A673 (cell line): ENCODE measurements at places on chromosomes 4 and X.

DNA sequence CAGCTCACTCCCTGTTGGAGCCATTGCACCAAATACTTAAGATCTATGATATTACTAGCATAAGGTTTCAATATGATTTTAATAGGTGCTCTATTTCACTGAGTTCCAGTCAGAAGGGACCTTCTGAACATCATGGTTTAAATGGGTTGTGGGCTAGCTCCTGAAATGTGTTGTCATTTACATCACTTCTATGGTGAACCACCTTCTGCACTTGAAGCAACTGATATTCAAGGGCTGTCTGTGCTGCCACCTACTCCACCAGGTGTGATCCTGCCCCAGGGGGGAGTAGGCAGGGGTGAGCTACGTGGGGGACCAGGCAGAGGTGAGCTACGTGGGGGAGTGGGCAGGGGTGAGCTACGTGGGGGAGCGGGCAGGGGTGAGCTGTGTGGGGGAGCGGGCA lies 35.2 kb downstream of the RNF175 start:
- DNase-seq: no peak
- H3K4me3 ChIP-seq: no peak overlapping the region
- no peaks in the 10 kb centered on the region for H3K36me3 ChIP-seq
- H3K27me3 ChIP-seq: no peaks in the 10 kb centered on the region
- no peaks in the 10 kb centered on the region for H3K4me1 ChIP-seq

DNA sequence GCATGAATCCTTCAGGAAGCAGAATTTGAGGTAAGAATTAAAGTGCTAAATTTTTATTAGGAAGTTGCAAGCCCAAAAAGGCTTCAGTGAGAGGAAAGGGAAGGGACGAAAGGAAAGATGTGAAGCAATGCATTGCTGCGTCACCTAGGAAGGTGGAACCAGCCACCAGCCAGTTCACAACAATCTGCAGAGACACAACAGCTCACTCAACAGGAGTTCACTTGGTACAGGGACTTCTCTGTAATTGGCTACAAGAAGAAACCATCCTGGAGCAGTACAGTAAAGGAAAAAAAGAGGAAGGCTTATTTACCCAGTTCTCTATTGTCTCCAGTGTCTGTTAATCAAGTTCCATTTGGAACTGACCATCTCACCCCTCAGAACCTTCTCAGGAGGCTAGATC lies 157.6 kb downstream of the HNRNPD start:
- no peak overlapping the region for H3K4me3 ChIP-seq
- no peaks in the 10 kb centered on the region for H3K27me3 ChIP-seq
- no peak overlapping the region for H3K27ac ChIP-seq

DNA sequence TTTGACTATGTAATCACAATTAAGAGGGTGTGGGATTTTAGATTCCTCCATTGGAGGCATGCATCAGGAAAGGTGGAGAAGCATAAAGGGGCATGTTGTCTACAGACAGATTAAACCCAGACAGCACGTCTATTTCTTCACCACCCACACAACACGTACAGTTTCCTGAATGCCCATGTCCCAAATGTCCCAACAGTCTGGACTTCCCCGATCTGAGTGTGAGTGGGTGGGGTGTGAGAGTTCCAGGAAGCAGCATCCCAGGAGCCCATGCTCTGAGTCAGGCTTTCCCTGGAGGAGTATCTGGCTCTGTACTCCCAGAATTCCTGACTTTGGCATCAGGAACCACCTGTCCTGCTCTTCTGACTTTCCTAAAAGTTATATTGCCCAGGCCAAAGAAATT lies 30.8 kb upstream of the NDP start:
- no peaks in the 10 kb centered on the region for H3K4me1 ChIP-seq
- no peaks in the 10 kb centered on the region for H3K36me3 ChIP-seq
- H3K27me3 ChIP-seq: peaks cover 11% of the 10 kb centered on the region
- no peak overlapping the region for H3K4me3 ChIP-seq
- DNase-seq: no peak

- no peak overlapping the region for H3K27ac ChIP-seq
- no peaks in the 10 kb centered on the region for H3K36me3 ChIP-seq
Observed at GRCh38 chr4:114811564-114812301, 213.1 kb downstream of the UGT8 start.

- no peaks in the 10 kb centered on the region for H3K27me3 ChIP-seq
- DNase-seq: no peak
- H3K36me3 ChIP-seq: no peaks in the 10 kb centered on the region
- H3K4me1 ChIP-seq: no peaks in the 10 kb centered on the region
Observed at GRCh38 chr4:120198411-120198810, 131.8 kb upstream of the MAD2L1 start.

- peaks cover 16% of the 10 kb centered on the region for H3K4me1 ChIP-seq
- H3K27ac ChIP-seq: no peak overlapping the region
- peak overlapping the region; percentile 1 for H3K4me3 ChIP-seq
- DNase-seq: peak; percentile 83
Observed at GRCh38 chr4:150782311-150782710, 200.4 kb downstream of the MAB21L2 start.

GRCh38 chr4:56986952-56987351 lies 8.3 kb downstream of the POLR2B start:
- no peaks in the 10 kb centered on the region for H3K4me1 ChIP-seq
- H3K4me3 ChIP-seq: no peak overlapping the region
- H3K27me3 ChIP-seq: no peaks in the 10 kb centered on the region

DNA sequence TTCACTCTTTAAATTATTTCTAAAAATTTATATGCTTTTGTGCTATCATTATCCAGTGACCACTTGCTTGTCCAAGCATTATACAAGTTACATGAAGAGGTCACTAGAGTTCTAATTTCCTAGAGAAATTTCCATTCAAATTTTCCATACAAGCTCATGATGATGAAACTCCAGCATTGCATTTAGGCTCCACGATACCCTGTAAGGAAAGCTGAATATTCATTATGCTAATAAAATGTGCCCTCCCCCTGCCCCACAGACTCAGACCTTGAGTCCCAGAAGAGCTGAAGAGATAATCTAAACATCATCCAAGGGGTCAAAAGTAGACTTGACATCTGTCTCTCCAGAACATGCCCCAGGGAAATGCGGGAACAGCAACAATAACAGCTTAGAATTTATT lies 19.6 kb upstream of the FAM156A start:
- no peak overlapping the region for H3K27ac ChIP-seq
- DNase-seq: no peak
- H3K4me1 ChIP-seq: no peaks in the 10 kb centered on the region

DNA sequence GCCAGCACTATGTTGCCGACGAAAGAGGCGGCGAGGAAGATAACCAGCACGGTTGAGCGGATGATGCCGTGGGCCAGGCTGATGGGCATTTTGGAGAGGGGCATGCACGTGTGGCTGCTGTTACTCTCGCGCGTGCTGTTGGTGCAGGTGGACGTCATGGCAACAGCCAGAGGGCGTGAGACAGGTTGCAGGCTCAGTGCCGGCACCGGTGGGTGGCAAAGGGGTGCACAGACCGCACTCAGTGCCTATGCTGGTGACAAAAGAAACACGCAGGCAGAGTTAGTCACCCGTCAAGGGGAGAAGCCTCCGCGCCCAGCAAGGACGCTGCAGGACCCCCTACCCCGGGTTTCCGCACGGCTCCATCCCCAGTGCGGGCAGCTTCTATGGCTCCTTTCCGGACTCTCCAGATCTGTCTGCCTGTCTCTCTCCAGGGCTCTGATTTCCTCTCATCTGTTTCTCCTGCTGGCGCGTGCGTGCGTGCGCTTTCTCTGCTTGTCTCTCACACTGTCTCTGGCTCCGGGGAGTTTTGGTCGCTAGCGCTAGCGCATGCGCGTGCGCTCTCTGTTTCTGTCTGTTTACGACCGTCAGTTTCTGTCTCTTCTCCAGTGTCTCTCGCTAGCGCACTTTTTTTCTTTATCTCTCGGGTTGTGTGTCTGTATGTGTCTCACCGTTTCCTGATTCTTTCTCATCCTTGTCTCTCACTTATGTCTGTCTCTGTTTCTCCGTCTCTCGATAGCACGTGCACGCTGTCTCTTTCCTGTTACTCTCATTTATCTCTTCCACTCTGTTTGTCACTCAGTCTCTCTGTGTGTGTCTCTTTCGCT lies 2.1 kb downstream of the GPR101 start:
- peaks cover 5% of the 10 kb centered on the region for H3K4me1 ChIP-seq
- H3K4me3 ChIP-seq: peak overlapping the region; percentile 35
- peaks cover 77% of the 10 kb centered on the region for H3K27me3 ChIP-seq

- H3K27ac ChIP-seq: no peak overlapping the region
- no peaks in the 10 kb centered on the region for H3K27me3 ChIP-seq
- no peak overlapping the region for H3K4me3 ChIP-seq
- DNase-seq: no peak
- H3K36me3 ChIP-seq: no peaks in the 10 kb centered on the region
- H3K4me1 ChIP-seq: no peaks in the 10 kb centered on the region
Observed at GRCh38 chr4:168259096-168259495, 59.5 kb downstream of the DDX60 start.

DNA sequence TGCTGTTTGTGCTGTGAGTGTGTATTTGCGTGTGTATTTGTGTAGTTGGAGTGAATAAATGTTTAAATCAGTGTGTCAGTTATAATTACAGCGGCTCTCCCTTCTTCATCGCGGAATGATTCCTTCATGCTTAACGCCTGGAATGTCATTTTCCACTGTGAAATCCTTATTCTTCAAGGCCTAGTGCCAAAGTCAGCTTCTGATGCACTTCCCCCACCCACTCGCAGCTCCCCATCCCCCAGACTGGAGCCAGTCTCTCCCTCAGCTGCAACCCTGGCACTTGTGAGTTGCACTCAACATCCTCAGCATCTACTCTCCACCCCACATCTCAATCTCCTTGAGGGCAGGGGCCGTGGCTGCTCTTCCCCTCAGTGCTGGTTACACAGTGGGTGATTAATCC lies 583.0 kb downstream of the BCOR start:
- peaks cover 4% of the 10 kb centered on the region for H3K4me1 ChIP-seq
- no peak overlapping the region for H3K27ac ChIP-seq
- no peak overlapping the region for H3K4me3 ChIP-seq

DNA sequence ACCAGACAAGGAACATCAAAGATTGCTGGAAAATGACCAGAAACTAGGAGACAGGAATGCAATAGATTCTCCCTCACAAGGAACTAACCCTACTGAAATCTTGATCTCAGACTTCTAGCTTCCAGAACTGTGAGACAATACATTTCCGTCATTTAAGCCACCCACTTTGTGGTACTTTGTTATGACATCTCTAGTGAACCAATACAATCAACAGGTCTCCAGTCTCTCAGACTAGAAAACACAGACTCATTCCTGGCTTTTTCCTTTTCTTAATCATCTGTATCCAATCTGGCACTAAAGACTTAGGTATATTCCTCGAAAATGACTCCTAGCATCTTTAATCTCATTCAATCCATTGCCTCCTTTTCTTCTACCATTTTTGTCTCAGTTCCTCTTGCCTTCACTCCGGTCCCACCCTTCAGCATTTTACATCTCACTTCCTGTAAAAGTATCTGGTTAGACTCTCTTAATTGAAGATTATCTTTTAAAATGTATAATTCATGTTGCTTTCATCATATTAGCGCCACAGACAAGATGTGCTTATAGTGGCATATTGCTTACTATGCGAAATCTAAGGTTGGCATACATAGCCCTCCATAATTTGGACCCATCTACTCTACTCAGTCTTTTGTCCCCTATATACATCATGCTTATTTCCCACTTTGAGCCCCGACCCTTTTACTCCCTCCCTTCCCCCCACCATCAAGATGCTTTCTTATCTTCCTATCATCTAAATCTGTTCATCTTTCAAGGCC lies 250.0 kb downstream of the ENOX2 start:
- no peak overlapping the region for H3K4me3 ChIP-seq
- no peak for DNase-seq
- H3K27ac ChIP-seq: no peak overlapping the region
- no peaks in the 10 kb centered on the region for H3K27me3 ChIP-seq
- no peaks in the 10 kb centered on the region for H3K36me3 ChIP-seq
- H3K4me1 ChIP-seq: no peaks in the 10 kb centered on the region

- no peak overlapping the region for H3K27ac ChIP-seq
- no peak for DNase-seq
- no peaks in the 10 kb centered on the region for H3K36me3 ChIP-seq
- no peaks in the 10 kb centered on the region for H3K27me3 ChIP-seq
- H3K4me1 ChIP-seq: no peaks in the 10 kb centered on the region
Observed at GRCh38 chrX:94908171-94908570, 1234.2 kb downstream of the FAM133A start.

DNA sequence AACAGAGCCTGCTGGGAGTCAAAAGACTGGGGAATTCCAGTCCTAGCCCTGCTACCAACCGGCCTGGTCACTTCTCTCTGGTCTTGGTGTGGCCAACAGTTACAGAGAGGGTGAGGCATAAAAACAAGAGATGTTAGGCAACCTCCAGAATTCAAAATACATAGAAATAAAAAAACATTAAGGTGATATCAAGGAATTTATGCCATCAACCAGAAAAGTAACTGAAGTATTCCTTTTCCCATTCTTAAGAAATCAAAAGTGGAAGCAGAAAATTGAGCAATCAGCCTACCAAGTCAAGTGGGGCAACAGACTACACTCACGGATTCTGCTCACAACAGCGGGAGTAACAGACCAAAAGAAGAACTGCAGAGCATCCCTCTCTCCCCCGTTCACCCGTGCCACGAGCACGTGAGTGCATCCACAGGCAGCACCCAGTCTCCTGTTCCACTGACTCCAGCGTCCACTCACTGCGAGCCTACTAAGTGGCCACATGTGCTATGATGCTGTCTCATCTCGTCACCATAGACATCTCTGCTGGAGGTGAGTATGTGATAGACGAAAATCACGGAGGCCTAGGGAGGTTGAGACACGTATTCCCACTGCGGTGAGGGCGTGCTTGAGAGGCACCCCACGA lies 29.3 kb downstream of the AFAP1 start:
- H3K36me3 ChIP-seq: no peaks in the 10 kb centered on the region
- peak overlapping the region; percentile 39 for H3K27ac ChIP-seq
- no peak for DNase-seq
- H3K4me3 ChIP-seq: no peak overlapping the region

- H3K4me1 ChIP-seq: no peaks in the 10 kb centered on the region
- H3K4me3 ChIP-seq: no peak overlapping the region
- DNase-seq: no peak
Observed at GRCh38 chr4:185896817-185897488, 85.0 kb upstream of the SORBS2 start.

DNA sequence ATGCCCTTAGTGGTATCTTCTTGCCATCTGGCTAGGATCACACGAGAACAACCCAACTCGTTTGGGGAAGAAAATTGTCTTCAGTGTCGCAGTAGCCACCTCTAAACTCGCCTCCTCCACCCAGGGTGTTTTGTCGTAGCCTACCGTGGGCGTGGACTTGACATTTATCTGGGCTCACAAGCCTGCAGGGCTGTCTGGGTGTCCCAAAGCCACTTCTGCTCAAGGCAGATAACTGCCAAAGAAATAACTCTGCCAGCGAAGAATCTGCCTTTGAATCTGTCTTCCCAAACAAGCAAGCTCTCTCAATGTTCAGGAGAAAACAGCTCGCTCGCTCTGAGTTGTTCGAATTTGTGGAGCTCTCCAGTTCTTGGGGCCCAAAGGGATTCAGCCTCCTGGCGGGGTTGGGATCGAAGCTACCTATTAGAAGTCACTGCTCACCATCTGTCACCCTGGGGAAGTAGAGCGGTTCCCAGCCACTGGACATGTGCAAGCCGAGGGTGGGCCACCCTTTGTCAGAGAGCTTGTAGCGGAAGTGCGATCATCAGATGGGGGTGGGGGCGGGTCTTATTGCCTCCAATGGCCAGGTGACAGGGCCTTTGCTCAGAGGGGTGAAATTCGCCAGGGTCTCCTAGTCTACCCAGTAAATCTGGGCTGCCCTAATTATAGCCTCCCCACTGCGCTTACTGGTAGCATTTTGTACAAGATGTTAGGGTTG lies 14.8 kb downstream of the BLOC1S4 start:
- no peaks in the 10 kb centered on the region for H3K27me3 ChIP-seq
- H3K4me1 ChIP-seq: peaks cover 12% of the 10 kb centered on the region
- H3K27ac ChIP-seq: no peak overlapping the region
- no peak overlapping the region for H3K4me3 ChIP-seq
- H3K36me3 ChIP-seq: no peaks in the 10 kb centered on the region

GRCh38 chr4:37968747-37969146 lies 8.5 kb downstream of the PTTG2 start:
- no peak overlapping the region for H3K27ac ChIP-seq
- H3K27me3 ChIP-seq: no peaks in the 10 kb centered on the region
- no peak overlapping the region for H3K4me3 ChIP-seq
- no peaks in the 10 kb centered on the region for H3K4me1 ChIP-seq
